Activated naive CD8-positive, alpha-beta T cell treated with anti-CD3 and anti-CD28 coated beads for 36 hours (primary cell): ENCODE measurements at places on chromosomes 16 and 17. TPM values are rescaled to one million over a fixed set of nuclear protein-coding genes. Genes with fewer than 3 reads are reported as not detected.

DNA sequence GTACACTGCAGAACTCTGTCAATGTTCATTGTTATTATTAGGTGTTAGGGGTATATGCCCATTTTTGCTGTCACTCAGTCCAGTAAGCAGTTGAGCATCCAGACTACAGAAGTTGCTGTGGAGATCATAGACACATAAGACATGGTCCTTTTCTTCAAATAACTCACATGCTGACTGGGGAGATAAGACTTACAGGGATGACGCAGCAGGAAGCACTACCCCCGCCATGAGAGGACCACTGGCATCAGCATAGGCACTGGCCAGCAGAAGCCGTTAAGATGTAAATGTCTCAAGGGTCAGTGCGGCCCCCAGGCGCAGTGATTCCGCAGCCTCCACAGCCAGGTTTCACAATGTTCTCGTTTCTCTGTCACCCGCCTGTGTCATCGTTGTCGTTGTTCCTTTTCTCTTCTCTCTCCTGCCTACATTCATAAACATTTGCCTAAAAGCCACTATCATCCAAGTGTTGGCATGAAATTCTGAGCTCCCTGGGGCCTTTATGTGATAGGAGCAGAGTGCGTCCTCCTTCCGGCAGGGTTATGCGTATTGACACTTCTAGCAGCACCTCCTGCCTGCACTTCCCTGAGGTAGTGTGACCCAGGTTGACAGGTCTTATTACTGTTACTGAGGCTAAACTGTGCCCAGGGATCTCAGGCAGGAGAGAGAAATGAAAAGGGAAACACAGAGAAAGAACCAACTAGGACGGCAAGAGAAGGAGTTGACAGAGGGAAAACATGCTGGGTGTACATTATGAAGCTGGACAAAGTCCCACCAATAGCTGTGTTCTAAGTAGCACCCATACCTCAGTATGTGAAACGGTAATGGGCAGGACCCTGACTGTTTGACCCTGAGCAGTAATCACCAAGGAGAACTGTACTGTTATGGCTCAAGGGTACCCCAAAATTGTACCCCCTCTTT, 17.9 kb downstream of the TANGO6 start:
- no peak for DNase-seq

DNA sequence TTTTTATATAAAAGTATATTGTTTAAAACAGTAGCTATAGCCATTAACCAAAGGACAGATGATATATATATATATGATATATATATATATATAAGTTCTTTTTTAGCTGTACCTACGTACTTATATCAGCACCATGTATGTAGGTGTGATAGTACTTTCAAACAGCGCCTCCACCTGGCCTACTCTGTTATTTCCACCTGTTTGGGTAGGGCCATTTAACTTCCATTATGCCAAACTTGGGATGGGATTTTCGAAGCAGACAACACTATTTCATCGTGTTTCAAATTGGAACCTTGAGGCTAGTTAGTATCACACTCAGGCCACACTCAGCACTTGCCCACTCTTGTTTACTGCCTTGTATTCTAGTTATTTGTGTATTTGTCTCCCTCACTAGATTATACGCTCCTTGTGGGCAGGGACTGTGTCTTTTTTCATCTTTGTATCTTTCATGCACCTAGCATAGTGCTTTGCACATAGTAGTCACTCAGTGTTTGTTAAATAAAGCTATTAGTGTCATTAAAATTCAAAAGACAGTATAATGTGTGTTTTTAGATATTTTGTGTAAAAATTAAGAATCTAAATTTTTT, 11.8 kb upstream of the CLTC start:
- peak; percentile 6 for DNase-seq

Gene LYRM9
- 3.0 TPM for total RNA-seq

DNA sequence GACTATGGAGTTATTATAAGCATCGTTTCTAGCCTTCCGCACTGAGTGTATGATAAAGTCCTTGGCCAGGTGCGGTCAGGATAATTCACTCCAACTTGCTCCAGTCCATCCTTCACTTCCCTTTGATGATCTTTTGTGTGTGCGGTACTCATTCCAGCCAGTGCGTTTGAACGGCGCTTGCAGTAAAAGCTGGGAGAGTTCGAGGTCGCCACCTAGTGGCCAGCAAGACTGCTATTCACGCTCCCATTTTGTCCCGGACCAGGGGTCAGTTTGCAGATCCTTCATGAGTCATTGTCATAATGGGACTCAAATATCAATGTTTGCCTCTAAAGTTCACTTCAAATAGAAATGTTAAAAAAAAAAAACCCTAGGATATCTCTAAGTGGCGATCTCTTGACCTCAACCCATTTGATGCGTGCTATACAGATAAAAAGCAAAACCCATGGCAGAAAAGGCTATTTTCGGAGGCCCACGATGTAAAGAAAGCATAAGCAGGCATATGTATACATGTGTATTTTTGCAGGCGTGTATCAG, 417.1 kb downstream of the TMEM114 start:
- DNase-seq, result peak; percentile 37

Gene GCGR
- total RNA-seq, result not detected

DNA sequence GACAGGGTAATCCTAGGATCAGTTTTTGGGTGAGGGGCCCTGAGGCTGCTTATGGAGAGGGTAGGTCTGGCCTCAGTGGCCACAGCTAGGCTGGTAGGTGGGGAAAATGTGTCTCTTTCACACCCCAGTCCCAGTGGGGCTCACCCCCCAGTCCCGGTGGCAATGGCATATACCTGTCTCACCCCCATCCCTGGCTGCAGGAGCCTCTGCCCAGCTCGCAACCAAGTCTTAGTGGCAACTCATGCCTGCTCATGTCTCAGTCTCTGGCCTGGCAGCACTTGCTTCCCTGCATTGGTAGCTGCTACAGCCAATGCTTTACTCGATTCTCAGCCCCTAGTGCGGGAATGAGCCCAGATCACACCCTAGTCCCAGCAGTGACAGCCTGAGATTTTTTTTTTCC, 221.5 kb downstream of the BCAS3 start:
- no peak for DNase-seq

DNA sequence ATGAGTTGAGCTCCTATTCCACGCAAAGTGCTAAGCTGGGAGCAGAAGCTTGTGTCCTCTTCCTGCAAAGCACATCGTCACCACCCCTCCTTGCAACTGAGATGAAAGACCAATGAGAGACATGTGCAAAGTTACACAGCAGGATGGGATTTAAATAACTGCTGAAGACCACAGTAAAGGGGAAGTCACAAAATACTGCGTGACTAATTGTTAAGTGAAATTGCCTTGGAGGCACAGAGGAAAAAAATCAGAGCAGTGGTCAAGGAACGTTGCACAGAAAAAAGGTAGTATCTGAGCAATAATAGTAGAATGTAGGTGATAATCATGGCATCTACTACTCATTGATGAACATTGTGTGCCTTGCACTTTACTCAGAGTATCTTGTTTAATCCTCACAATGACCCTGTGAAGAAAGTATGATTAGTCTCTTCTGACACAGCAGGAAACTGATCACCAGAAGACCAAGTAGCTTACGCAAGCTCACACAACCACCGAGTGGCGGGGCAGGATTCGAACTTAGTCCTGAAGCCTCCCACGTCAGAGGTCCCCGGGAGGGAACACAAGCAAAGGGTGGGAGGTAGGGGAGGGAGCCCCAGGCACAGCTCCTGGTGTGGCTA, 15.4 kb upstream of the MYO18A start:
- no peak for DNase-seq

GRCh38 chr17:9022573-9023391, 1.5 kb downstream of the NTN1 start:
- peak; percentile 17 for DNase-seq
